DND-41 (cell line): ENCODE measurements at places on chromosomes 2 and 18.

DNA sequence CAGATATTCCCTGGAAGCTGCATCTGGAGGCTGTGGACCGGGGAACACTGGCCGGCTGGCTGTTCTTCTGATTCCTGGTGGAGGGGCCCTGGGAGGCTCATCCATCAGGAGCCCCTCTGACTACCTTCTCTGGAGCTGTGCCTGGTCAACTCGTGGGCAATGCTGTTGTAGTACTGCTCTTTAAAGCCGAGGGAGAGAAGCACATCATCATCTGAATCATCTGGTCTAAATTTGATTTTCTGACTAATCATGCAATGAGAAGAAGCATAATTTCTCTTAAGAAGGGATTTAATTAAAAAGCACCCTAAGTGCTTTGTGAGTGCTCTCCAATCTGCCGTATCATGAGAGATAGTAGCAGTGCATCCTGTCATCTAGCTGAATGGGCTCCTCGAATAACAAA is 229.5 kb downstream of the FHOD3 start:
- no peak overlapping the region for H3K4me3 ChIP-seq
- DNase-seq: no peak
- no peak overlapping the region for H3K27ac ChIP-seq

- no peak overlapping the region for H3K4me3 ChIP-seq
- no peaks in the 10 kb centered on the region; the same call in 1 of the 2 replicates for H3K36me3 ChIP-seq
- no peak for DNase-seq
- H3K27ac ChIP-seq: no peak overlapping the region
Observed at GRCh38 chr2:172552547-172553291, 3.2 kb upstream of the PDK1 start.

DNA sequence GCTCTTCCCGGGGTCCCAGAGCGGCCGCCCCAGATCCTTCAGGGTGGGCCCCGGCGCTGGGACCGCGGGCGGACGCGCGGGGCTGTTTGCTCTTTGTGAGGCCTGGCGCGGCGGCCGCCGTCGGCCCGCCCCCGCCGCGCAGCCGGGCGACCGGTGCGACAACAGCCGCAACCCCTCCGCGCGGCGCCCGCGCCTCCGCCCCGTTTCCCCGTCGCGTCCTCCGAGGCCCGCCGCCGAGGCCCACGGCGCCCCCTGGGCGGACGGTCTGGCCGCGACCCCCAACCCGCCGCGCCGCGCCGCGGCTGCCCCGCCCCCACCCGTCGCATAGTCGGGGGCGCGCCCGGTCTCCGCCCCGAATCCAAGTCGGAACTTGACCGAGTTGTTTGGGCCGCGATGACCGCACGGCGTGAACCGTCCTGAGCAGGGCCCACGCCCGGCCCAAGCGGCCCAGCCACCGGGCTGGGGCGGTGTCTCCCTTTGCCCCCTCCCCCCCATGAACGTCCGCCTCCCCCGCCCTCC is 448 bp downstream of the YPEL5 start:
- peak overlapping the region; percentile 71 for H3K27ac ChIP-seq
- no peak for DNase-seq
- H3K36me3 ChIP-seq: no peaks in the 10 kb centered on the region
- no peaks in the 10 kb centered on the region for H3K27me3 ChIP-seq
- peak overlapping the region; percentile 74; the same call in 1 of the 2 replicates for H3K4me3 ChIP-seq

GRCh38 chr2:80151248-80151647 is 153.3 kb downstream of the LRRTM1 start:
- H3K4me1 ChIP-seq: no peaks in the 10 kb centered on the region
- no peaks in the 10 kb centered on the region for H3K36me3 ChIP-seq
- H3K27me3 ChIP-seq: no peaks in the 10 kb centered on the region
- DNase-seq: no peak
- no peak overlapping the region for H3K27ac ChIP-seq

- no peaks in the 10 kb centered on the region for H3K36me3 ChIP-seq
- no peak for DNase-seq
- no peak overlapping the region for H3K4me3 ChIP-seq
Observed at GRCh38 chr18:58253871-58254270, 209.8 kb downstream of the NEDD4L start.

- no peak overlapping the region for H3K4me3 ChIP-seq
- H3K36me3 ChIP-seq: peaks cover 9% of the 10 kb centered on the region; the same call in 1 of the 2 replicates
Observed at GRCh38 chr18:74679006-74679678, 81.5 kb downstream of the ZNF407 start.

- H3K36me3 ChIP-seq: no peaks in the 10 kb centered on the region
- no peak overlapping the region for H3K4me3 ChIP-seq
- peak; percentile 29 for DNase-seq
- no peaks in the 10 kb centered on the region for H3K27me3 ChIP-seq
- H3K4me1 ChIP-seq: peaks cover 9% of the 10 kb centered on the region; the same call in 1 of the 2 replicates
Observed at GRCh38 chr2:165016772-165017411, 61.6 kb upstream of the SLC38A11 start.

DNA sequence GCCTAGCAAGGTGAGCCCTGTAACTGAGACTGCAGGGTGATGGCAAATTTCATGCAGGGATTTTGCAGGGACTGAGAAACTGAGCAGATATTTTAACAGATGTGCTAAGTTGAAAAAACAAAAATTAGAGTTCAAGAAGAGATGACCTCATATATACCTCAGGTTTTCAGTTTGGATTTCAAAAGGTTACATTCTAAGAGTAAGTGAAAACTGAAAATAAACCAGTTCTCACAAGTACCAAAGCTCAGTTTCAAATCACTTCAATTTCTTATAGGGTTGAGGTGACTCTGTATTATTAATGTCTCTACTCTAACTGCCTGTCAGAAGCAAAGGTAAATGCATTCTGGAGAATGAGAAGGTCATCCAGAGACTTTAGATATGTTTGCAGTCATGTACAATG is 237.4 kb upstream of the VRK2 start:
- DNase-seq: no peak
- H3K27ac ChIP-seq: no peak overlapping the region
- no peaks in the 10 kb centered on the region for H3K27me3 ChIP-seq
- no peaks in the 10 kb centered on the region for H3K4me1 ChIP-seq

DNA sequence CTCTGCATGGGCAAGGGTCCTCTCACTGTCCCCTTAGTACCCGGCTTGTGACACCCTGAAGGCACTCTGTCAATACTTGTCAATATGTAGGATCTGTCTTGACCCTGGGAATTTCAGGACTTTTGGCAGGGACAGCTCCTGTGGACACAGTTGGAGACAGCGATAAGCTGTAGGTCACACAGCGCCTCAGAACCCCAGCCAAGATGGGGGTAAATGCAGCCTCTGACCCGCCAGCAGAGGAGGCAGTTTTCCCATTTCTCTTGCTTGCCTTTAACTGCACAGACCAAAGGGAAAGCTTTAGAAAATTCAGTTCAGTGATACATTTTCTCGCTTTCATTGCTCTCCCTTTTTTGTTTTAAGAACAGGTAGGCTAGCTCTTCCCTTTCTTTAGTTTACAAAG is 54.8 kb upstream of the KLHL29 start:
- H3K27ac ChIP-seq: no peak overlapping the region
- H3K4me3 ChIP-seq: no peak overlapping the region
- H3K27me3 ChIP-seq: peaks cover 2% of the 10 kb centered on the region
- H3K4me1 ChIP-seq: no peaks in the 10 kb centered on the region
- H3K36me3 ChIP-seq: no peaks in the 10 kb centered on the region
- DNase-seq: peak; percentile 16

- H3K4me3 ChIP-seq: no peak overlapping the region
- H3K27ac ChIP-seq: peak overlapping the region; percentile 85
- H3K36me3 ChIP-seq: no peaks in the 10 kb centered on the region
- peaks cover 26% of the 10 kb centered on the region for H3K4me1 ChIP-seq
- no peak for DNase-seq
- no peaks in the 10 kb centered on the region for H3K27me3 ChIP-seq
Observed at GRCh38 chr2:45237128-45237527, 227.9 kb upstream of the SIX2 start.
